Stimulated activated CD8-positive, alpha-beta memory T cell treated with anti-CD3 and anti-CD28 coated beads, Interleukin-4, amount 100 ng/mL, for 1 hour (primary cell): ENCODE measurements at places on chromosomes 1 and 21.

- DNase-seq = no peak
Measured at GRCh38 chr1:39213511-39214002, 9.1 kb downstream of the MACF1 start.

DNA sequence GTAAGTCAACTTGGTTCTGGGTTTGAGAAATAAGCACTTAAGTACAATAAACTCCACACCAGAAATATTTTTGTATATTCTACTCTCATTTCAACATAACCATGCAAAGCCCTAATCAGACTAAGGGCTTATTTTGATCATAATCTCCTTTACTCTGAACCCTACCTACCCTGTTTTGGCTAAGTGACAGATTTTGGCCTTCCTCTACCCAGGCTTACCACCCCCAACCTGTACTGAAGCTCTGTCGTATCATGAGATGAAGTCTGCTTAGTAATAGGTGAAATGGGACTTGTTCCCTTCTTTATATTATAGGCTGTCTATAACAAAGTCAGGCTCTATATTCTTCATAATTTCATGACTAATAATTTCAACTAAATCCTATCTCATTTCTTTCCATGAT lies 135.5 kb downstream of the RERE start:
- no peak for DNase-seq

GRCh38 chr1:171563675-171564074 lies 58.4 kb upstream of the MYOCOS start:
- DNase-seq = no peak

- DNase-seq = no peak
Measured at GRCh38 chr1:224192082-224192788, 9.2 kb downstream of the DEGS1 start.

GRCh38 chr1:239718571-239718970 lies 332.2 kb downstream of the CHRM3 start:
- no peak for DNase-seq

- DNase-seq = no peak
Measured at GRCh38 chr1:5156416-5157120, 502.2 kb downstream of the AJAP1 start.
